Stromal cell of bone marrow (primary cell): ENCODE measurements at places on chromosomes 6 and 20.
A peak's percentile ranks its signal among the peaks of the same experiment; 100 is the strongest.

- DNase-seq: no peak
These were observed 140.9 kb upstream of the MOCS1 start for GRCh38 chr6:40075056-40075590.

DNA sequence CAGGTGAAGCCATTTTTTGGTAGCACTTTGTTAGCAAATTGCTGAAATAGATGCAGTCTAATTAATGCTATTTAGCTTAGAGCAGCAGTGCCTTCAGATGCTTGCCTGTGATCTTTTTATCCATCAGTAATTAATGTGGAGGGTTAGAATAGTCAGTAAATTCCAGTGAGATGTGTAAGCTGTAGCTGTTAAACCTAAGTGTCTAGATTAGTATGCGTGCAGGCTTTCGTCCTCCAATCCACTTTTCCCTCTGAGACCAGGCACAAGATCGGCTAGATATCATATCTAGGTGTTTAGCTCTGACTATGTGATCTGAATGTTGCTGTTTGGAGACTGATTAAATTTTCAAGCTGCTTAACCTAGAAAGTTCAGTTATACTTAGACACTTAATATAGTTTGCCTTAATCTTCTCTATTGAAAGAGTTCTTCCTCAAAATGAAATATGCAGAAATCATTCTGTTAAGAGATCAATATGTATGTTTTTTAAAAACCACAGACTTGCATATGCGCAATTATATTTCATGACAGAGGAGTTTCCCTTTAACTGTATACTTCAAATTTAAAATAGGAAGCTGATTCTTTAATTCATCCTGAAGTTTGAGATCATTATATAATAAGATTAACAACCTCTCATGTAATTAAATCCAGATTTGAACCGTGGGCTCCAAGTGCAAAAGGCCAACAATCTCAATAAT, 41.2 kb downstream of the XRN2 start:
- no peak for DNase-seq

GRCh38 chr6:43981363-43981990, 145.8 kb downstream of the MRPL14 start:
- no peak for DNase-seq

DNA sequence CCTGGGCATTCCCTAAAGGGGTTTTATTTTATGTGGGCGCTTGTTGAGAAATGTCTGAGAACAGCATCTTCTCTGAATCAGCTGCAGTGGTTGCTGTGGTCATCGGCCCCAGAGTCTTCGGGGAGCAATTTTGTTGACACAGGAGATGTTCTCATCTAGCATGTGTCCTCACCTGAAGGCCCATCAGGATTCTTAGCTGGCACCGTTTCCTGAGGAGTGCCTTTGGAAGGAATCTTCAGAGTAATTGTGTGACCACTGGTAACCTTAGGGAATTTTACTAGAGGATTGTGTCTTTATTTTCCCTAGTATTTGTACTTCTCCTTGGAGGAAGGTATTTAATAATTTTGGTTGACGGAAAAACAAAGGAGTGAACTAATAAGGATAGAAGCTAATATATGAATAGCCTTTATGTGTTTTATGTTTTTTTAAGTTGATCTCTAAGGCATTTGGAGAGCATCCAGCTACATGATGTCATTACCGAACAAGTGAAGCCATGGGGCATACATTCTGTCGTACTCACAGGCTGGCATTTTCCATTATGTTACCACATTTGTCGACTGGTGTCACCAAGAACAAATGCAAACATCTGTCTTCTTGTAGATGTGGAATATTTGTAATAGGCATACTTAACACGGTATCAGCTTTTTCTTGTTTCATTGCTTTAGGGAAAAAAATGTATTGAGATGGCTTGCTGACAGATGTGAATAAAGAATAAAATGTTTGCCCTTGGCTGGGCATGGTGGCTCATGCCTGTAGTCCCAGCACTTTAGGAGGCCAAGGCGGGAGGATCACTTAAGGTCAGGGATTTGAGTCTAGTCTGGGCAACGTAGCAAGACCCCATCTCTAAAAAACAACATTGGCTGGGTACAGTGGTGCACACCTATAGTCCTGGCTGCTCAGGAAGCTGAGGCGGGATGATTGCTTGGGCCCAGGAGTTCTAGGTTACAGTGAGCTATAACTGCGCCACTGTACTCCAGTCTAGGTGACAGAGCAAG, 41.9 kb downstream of the TULP4 start:
- DNase-seq: no peak

- DNase-seq: peak; percentile 28
These were observed 35.5 kb downstream of the BANF2 start for GRCh38 chr20:17735206-17735804.

DNA sequence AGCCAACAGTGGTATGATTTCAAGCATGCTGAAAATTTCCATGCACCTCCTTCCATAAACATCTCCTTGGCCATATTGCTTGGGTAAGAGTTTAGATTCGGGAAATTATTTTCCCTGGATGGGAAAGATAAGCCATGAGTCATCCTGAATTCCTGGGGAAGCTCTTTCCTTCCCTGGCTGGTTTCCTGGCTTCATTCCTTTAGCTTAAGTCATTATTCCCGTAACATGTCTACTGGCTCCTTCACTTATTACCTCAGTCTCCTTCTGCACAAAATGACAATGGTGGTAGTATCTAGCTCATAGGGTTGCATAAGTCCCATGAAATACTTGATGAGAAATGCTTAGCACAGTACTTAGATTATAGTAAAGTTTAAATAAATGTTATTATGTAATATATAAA, 27.6 kb downstream of the TINAG start:
- DNase-seq: peak; percentile 90

DNA sequence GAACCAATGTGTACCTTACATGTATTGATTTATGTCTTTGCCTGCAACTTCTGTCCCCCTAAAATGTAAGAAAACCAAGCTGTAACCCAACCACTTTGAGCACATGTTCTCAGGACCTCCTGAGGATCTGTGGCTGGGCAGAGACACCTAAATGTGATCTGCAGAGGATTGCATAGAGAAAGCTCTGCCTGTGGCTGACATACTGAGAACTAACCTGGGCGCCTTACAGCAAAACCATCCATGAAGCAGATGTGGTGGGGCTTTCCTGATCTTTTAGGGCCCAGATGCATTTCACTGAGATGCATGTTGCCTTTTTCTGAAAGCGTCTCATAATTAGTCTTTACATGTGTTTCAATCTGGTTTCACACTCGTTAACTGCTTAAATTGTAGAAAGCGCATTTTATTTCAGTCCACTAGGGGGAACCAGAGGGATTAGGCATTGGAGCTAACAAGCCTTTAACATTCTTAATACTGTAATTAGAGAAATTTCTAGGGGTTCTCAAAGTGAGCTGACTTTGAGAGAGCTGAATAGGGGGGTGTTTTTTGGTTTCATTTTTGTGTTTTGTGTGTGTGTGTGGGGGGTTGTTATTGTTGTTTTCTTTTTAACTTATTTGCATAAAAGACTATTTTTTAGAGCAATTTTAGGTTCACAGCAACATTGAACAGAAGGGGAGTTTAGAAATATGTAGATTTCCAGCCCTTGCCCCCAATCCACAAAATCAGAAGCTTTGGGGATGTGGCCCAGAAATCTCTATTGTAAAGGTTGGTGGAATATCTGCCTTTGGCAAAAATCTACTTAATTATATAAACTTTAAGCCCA, 50.9 kb upstream of the FAM184A start:
- DNase-seq: peak; percentile 59

- peak; percentile 5 for DNase-seq
These were observed 18.4 kb downstream of the TTK start for GRCh38 chr6:80022803-80023202.
